ENCODE measurements at places on chromosomes 5 and 9.

- no peak for DNase-seq
Measured at GRCh38 chr9:104784098-104784497, 20.2 kb downstream of the NIPSNAP3B start.

DNA sequence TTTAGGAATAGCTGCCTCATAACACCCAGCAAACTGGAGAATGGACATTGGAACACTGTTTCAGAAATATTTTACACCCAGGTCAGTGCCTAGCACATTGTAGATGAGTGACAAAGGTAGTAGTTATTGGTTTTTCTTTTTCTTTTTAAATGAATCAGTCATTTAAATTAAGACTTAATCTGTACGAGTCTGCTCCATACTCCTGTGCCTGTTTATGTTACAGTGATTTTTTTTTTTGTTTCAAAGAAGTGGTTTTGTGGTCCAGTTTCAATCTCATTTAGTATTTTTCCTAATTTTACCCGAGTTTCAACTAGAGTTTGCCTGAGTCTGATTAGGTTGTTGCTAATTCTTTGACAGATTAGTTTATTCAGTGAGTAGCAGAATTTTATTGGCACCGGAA, 16.2 kb downstream of the LMNB1 start:
- DNase-seq, result no peak

DNA sequence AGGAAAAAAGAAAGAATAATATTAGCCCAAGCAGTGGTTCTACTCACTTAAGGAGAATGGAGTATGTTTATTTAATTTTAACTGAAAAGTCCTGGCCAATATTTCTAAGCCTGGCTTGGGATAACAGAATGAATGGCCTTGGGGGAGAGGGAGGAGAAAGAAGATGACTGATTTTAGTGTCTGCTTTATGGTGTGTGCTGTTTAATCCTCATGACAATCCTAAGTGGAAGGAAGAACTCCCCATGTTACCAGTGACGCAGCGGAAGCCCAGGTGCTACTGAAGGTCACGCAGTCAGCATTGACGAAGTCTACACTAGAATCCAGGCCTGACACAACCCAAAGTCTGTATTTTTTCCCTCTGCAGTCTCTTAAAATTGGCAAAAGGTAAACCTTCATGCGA, 50.5 kb downstream of the PALM2AKAP2 start:
- no peak for DNase-seq

GRCh38 chr5:110840347-110840960, 101.6 kb downstream of the SLC25A46 start:
- no peak for DNase-seq

GRCh38 chr9:112869041-112869529, 21.6 kb downstream of the SLC46A2 start:
- no peak for DNase-seq

All from left renal cortex interstitium (tissue), 4 donors.